Karpas-422 (cell line): ENCODE measurements at places on chromosomes 16 and 17.

- DNase-seq, result no peak
Observed at GRCh38 chr17:55444471-55445441, 23.1 kb upstream of the MMD start.

DNA sequence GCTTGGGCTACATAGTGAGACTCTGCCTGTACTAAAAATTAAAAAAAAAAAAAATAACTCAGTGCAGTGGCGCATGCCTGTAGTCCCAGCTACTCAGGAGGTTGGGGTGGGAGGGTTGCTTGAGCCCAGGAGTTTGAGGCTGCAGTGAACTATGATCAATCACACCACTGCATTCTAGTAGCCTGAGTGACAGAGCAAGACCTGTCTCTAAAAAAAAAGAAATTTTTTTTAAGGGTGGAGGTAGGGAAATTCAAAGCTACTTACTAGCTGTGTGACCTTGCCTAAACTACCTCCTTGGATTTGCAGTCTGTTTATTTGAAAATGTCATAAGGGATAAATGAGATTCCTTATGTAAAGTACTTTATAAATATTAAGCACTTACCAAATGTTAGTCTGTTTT, 3.4 kb upstream of the SMPD3 start:
- DNase-seq, result no peak

DNA sequence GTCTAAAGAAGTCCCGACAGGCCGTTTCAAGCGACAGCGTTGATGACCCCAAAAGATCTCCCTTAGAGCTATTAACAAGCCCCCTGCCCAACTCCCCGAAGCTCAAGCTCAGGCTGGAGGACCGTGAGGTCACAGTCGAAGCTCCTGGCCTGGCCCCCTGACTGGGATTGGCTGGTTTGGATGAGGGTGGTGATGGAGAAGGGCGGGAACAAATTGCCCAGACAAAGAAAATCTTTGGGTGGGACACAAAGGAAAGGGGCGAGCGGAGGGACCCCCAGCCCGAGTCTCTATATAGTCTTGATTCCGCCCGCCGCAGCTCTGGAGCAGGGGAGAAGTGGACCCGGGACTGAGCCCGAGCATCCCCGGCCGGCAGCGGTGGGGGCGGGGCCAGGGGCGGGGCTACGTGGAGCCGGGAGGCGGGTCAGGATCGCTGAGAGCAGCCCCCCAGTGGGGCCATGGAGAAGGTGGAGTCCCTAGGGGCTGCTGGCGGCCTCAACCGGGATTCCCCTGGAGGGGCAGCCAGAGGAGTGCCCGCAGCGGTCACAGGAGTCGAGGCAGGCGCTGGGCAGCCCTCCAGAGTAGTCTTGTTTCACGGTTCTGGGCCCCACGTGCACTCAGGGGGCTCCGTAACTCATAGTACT, 982 bp upstream of the NEURL4 start:
- DNase-seq, result peak; percentile 94

GRCh38 chr17:77961741-77962140, 3.2 kb downstream of the TNRC6C start:
- DNase-seq, result no peak

- peak; percentile 71 for DNase-seq
Observed at GRCh38 chr16:69131167-69131838, 1.1 kb downstream of the CHTF8 start.

DNA sequence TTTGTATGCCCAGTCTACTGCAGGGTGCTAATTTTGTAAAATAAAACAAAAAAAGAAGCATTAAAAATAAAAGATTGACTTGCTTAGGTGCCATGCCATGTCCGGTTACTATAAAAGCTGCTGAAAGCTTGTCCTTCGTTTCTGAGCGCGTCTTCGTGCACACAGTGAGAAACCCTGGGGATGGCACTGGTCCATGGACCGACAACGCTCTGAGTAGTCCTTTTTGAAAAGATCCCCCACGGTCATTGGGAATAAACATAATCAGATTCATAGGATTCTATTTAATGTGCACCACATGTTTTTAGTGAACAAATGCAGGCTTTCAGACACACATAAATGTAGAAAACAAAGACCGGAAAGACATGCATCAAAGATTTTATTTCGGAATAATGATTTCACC, 146.3 kb downstream of the XYLT1 start:
- DNase-seq, result no peak

GRCh38 chr17:14604591-14605266, 303.8 kb downstream of the HS3ST3B1 start:
- DNase-seq, result no peak

- no peak for DNase-seq
Observed at GRCh38 chr16:22878955-22879354, 65.0 kb downstream of the HS3ST2 start.

GRCh38 chr17:9902120-9902519, 3.0 kb downstream of the RCVRN start:
- DNase-seq, result no peak

- DNase-seq, result no peak
Observed at GRCh38 chr17:55668312-55668920, 54.2 kb downstream of the TMEM100 start.

GRCh38 chr16:68087688-68088087, 2.5 kb downstream of the NFATC3 start:
- DNase-seq, result no peak

GRCh38 chr17:35046740-35047283, 16.7 kb downstream of the RFFL start:
- DNase-seq, result no peak

DNA sequence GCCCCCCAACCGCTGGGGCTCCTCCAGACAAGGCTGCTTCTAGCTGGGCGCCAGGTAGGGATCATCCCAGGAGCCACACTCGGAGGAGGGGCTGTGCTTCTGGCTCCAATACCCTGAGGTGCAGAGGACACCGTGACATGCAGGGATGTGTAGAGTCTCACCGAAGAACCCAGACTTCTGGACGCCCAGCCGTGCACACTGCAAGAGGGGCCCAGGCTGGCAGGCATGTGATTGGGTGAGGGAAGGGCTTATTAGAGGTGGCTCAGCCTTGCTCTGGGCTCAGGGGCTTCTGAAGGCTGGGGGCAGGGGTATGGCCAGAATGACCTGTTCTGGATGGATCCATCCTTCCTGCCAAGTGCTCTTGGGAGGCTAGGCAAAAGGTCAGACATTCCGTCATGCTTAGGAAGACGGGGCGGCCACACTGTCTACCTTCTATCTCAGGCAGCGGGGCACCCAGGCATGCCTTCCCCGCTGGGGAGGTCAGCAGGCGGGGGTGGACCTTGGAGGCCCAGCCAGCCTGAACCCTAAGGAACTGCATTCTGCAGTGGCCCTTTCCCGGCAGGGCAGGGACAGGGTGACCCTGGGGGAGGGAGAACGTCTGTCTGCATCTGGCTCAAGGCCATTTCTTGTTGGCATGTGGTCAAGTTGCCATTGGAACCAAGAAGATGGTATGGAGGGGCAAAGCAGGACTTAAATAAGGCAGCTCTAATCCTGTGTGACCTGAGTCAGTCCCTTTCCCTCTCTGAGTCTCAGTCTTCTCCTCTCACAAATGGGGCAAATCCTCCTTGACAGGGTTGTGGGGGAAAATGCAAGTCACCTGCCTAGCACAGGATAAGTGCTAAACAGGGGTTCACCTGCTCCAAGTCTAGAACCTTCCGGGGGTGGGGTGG, 5.8 kb upstream of the ADGRG1 start:
- no peak for DNase-seq

- DNase-seq, result no peak
Observed at GRCh38 chr16:82945420-82946101, 318.8 kb downstream of the CDH13 start.

- DNase-seq, result no peak
Observed at GRCh38 chr16:67278773-67279295, 498 bp upstream of the PLEKHG4 start.

- no peak for DNase-seq
Observed at GRCh38 chr17:54259476-54259875, 436.7 kb downstream of the KIF2B start.

GRCh38 chr16:81602256-81602776, 157.7 kb downstream of the CMIP start:
- no peak for DNase-seq

GRCh38 chr17:13601776-13602551, at the start of gene HS3ST3A1:
HS3ST3A1 (minus strand) TSS chr17:13601929; CDS start chr17:13601129, 800 bp downstream.
- DNase-seq, result no peak

DNA sequence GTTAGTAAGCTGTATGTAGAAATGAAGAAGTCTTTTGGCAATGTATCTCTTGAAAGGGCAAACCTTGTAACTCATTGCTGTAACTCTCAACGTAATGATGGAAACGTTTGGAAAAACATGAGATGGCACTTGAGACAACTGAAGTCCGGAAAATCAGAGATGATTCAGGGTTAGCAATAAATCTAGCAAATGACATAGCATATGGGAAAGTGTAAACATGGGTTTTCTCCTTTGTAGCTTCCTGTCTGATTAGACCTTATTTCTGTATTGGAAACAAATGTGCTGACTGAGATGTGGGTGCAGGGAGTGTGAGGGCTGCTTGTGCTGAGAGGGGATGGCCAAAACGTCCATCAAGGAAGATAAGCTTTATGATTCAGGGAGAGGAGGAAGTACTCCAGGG, 110.7 kb upstream of the FAM20A start:
- no peak for DNase-seq

DNA sequence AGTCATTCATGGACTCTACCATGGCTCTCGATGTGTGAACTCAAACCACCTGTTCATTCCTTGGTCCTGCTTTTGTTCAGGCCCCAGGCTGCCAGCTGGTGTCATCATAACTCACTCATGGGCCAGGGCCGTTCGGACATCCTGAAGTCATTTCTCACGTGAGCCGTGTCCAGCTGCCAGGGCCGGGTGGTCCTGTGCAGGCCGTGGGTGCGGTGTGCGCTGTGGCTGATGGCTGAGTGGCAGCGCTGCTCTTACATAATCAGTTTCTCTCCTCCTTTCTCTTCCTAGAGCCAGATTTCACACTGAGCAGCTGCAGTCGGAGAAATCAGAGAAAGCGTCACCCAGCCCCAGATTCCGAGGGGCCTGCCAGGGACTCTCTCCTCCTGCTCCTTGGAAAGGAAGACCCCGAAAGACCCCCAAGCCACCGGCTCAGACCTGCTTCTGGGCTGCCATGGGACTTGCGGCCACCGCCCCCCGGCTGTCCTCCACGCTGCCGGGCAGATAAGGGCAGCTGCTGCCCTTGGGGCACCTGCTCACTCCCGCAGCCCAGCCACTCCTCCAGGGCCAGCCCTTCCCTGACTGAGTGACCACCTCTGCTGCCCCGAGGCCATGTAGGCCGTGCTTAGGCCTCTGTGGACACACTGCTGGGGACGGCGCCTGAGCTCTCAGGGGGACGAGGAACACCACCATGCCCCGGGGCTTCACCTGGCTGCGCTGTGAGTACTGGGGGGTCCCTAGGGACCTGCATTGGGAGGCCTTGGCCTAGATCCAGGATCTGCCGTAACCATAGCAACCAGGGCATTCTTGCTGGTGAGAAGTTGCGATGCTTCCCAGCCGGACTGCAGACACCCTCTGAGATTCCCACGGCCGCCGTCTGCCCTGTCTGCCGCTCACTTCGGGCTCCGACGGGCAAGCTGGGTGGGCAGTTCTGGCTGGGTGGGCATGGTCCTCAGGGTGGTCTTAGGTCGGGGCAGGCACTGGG, at the start of gene IL34:
Gene IL34, plus strand, starts transcription at position 300 of the 982 bp plus-strand sequence. Its CDS starts 389 bp downstream, at position 689.
- peak; percentile 53 for DNase-seq

DNA sequence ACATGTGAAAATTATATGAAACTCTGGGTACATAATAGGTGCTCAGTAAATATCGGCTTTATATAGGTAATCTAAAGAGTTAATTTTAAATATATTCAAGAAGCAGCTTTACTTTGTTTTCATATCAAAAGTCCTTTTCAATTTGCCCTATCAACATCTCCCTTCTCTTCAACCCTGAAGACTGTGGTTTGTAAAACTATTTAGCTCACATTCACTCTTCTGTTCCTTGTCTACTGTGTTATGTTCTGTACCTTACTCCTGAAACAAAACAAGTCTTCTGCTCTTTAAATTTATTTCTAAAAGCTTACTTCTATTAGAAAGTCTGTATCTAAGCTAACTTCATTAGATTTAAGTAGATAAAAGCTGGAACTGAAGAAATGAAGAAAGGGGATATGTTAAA, 301.7 kb upstream of the PMFBP1 start:
- DNase-seq, result no peak

GRCh38 chr16:10086620-10087019, 95.6 kb downstream of the GRIN2A start:
- DNase-seq, result no peak

DNA sequence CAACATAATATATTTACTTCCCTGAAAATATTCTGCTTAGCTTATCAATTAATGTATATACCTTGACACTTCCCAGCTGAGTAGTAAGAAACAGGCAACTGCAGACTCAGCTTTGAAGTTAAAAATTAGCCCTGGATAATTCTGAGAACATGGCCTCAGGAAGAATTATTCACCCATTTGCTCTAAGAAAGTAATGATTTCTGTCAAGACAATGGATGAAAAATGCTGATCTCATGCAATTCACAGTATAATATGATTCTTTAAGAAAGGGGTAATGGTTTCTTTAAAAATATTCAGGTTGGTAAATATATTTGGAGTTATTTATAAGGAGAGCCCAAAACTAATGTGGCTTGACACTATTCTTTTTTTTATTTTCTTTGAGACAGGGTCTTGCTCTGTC, 88.8 kb downstream of the CACNG1 start:
- no peak for DNase-seq

GRCh38 chr16:55386534-55387296, 62.7 kb downstream of the IRX6 start:
- no peak for DNase-seq

DNA sequence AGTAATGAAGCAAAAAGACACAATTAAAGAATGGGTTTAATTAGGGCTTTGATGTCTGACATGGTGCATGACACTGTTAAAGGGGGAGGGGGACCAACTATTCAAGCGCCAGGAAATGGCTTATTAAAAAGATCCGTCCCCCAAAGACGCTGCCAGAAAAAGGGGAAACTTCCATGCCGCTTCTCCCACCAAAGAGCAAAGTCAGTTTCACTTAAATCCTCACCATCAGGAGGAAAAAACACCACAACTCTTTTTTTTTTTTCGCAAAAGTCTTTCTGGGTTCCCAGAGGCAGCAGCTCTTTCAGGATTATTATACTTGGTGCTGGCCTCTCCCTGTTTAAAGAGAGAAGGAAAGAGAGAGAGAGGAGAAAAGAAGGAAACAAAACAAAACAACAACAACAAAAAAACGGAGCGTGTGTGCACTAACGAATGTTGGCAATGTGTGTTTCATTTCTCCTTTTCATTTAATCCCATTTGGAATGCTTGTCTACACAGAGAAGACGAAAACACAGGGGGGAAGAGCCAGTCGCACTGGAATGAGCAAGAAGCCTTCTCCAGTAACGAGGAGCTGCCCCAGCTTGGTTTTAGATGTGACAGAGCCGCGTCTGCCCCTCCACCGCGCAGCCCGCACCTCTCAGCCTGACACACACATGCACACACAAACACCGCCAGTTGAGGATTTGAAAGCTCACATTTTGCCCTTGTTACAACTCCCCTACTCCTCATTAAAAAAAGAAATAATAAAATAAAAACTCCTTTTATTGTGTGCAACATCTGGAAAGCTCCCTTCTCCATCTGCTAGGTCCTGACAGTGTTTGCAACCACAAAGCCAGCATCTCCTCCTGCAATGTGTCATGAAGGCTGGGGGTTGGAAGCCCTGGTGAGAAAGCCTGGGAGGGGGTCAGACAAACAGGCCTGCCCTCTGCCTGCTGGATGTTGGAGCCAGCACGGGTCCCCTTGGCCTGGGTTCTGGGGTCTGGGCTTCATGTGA, 32.7 kb upstream of the AXIN2 start:
- no peak for DNase-seq

- DNase-seq, result no peak
Observed at GRCh38 chr16:51877686-51878085, 669.3 kb downstream of the TOX3 start.
